Activated naive CD8-positive, alpha-beta T cell treated with anti-CD3 and anti-CD28 coated beads, Interleukin-2, amount 10 ng/mL, durations not matched to agents 7 days and 5 days (primary cell): ENCODE measurements at places on chromosomes 4 and X. TPM values are rescaled to one million over a fixed set of nuclear protein-coding genes. Genes with fewer than 3 reads are reported as not detected.

CENPVL1 gene
- not detected for total RNA-seq

DRD5 gene
- total RNA-seq: not detected

PGAM4 gene
- not detected for total RNA-seq

GRCh38 chr4:73894001-73894400 is 24.8 kb downstream of the CXCL1 start:
- DNase-seq: no peak
- H3K27me3 ChIP-seq: no peaks in the 10 kb centered on the region
- H3K36me3 ChIP-seq: no peaks in the 10 kb centered on the region

- DNase-seq: no peak
- H3K27ac ChIP-seq: peak overlapping the region; percentile 99
- no peaks in the 10 kb centered on the region for H3K27me3 ChIP-seq
- H3K36me3 ChIP-seq: peaks cover 38% of the 10 kb centered on the region
- H3K4me1 ChIP-seq: peaks cover 41% of the 10 kb centered on the region
These were observed 1.3 kb downstream of the GAR1 start for GRCh38 chr4:109816894-109817293.

DNA sequence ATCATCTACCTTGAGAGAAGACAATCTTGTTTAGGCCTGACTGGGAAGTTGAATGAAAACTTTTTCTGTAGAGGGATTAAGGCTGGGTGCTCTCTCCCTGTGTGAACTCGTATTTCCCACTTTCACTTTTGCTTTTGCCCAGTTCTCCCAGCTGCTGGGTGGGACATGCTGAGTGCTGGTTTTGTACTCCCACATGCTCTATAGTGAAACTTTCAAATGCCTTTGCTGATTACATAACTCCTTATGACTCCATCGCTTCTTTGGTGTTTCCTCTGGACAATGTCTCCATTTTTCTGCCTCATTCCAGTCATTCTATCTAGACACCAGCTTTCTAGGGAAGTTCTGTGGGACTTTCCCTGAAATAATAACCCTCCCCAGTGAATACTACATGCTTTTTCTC is 100.5 kb downstream of the CLNK start:
- no peaks in the 10 kb centered on the region for H3K27me3 ChIP-seq
- H3K4me1 ChIP-seq: peaks cover 22% of the 10 kb centered on the region
- H3K4me3 ChIP-seq: peak overlapping the region; percentile 44
- peak overlapping the region; percentile 2 for H3K27ac ChIP-seq
- no peaks in the 10 kb centered on the region for H3K36me3 ChIP-seq

- H3K4me3 ChIP-seq: no peak overlapping the region
- no peak for DNase-seq
- no peaks in the 10 kb centered on the region for H3K36me3 ChIP-seq
- no peak overlapping the region for H3K27ac ChIP-seq
- no peaks in the 10 kb centered on the region for H3K4me1 ChIP-seq
- no peaks in the 10 kb centered on the region for H3K27me3 ChIP-seq
These were observed 766 bp downstream of the TEX13A start for GRCh38 chrX:105219454-105220401.
